ENCODE measurements at places on chromosomes 7 and 10.

DNA sequence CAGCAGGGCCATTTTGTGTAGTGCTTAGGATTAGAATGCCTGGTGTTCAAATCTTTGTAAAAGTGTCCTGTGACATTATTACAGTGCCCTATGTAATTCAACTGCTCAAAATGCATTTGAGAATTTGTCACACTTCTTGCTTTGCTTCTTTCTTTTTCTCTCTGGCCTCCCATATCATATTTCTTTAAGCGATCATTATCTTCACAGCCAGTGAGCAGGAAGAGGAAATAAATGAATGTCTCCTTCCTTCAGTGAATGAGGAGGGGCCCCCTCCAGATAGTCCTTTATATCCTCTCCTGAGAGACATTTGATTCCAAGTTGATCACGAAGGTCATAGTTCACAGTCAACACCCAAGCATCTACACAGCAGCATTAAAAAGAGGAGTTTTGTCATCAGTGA lies 425.1 kb upstream of the NPVF start:
- DNase-seq, result no peak

DNA sequence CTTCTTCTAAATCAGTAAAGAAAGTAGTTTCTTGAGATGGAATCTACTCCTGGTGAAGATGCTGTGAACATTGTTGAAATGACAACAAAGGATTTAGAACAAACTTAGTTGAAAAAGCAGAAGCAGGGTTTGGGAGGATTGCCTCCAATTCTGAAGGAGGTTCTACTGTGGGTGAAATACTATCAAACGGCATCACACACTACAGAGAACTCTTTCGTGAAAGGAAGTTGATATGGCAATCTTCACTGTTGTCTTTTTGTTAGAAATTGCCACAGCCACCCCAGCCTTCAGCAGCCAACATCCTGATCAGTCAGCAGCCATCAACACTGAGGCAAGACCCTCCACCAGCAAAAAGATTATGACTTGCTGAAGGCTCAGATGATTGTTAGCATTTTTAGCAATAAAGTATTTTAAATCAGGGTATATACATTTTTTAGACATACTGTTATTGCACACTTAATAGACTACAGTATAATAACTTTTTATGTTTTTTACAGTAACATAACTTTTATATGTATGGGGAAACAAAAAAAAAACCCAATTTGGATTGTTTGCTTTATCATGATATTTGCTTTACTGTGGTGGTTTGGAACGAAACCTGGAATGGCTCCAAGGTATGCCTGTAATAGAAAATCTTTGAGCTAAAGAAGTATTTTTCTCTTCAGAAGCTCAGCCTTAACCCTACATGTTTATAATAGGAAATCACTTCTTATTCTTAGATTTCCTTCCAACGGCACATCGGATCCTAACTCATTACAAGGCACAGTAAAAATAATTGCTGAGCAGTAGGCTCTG lies 257.3 kb downstream of the LRMDA start:
- peak; percentile 15 for DNase-seq

GRCh38 chr10:106832846-106833245 lies 331.7 kb downstream of the SORCS1 start:
- DNase-seq, result no peak

DNA sequence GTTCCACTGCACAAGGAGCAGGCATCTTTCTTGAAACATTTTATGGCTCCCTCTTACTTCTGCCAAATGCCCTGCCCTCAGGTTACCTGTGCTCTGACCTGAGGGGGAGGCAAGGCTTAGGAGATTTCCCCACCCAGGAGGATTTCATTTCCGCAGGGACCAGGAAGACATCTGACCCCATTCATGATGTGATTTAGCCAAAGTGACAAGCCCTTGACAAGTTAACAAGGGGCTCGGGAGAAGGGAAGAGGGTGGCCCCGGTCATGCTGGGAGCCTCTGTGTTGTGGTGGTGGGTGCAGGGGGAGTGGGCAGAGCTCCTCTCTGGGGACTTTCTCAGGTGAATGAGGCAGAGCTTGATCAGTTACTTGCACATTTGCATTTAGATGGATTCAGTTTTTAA lies 18.9 kb downstream of the GIMAP5 start:
- no peak for DNase-seq

GRCh38 chr10:3265088-3265487 lies 92.5 kb upstream of the PITRM1 start:
- no peak for DNase-seq

- DNase-seq, result no peak
Observed at GRCh38 chr7:30475580-30475979, 3.0 kb downstream of the NOD1 start.

DNA sequence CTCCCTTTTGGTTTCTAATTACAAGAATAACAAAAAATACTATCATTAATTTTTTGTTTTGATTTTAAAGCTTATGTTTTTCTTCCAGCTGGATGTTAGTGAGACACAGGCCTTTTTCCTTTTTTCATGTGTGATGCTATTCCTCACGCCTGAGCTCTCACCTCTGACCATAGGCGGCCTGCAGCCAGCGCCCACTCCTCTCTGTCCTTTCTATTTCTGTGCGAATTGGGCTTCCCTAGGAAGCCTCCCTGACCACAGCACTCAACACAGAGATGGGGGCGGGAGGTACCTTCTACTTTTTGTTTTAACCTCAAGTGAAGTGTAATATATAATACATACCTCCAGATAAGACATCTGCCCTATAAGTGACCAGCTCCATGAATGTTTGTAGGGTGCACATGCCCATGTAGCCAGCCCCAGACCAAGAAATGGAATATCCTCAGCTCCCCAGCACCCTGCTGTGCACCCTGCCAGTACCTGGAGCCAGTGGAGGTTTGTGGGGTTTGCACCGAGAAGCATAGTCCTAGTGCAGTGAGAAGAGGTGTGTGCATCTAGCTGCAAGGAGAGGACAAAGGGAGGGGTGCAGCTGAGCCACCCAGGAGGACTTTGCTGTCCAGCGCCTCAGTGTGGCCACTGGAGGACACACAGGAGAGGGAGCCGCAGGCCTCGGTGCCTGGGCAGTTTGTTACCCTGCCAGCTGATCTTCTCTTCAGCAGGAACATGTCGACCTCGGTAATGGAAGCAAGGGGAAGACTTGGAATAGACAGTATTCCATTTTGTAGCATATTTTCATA lies 38.5 kb downstream of the BNIP3 start:
- DNase-seq, result peak; percentile 67

- DNase-seq, result no peak
Observed at GRCh38 chr10:100696477-100696901, 48.9 kb upstream of the PAX2 start.

GRCh38 chr10:69353977-69354635 lies 62.6 kb downstream of the TACR2 start:
- no peak for DNase-seq

GRCh38 chr7:47284691-47285635 lies 296.9 kb downstream of the TNS3 start:
- no peak for DNase-seq

GRCh38 chr7:36658335-36659171 lies 65.7 kb downstream of the AOAH start:
- no peak for DNase-seq

DNA sequence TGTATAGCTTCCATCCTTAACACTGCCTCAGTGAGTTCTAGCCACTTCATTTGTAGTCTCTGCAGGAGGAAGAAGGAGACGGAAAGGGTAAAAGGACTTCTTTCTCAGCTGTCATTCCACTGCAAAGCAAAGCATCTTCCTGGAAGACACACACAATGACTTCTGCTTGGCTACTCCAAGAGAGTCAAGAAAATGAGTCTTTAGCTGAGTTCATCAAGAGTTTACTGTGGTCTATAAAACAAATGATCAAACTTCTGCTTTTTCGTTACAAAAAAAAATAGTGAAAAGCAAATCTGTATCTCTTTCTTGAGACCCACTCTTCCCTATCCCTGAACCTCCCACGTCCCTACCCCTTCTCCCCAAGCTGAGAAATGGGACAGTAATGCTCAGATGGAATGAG lies 205.0 kb upstream of the AHR start:
- DNase-seq, result no peak

GRCh38 chr7:137351941-137352340 lies 8.4 kb upstream of the PTN start:
- no peak for DNase-seq

DNA sequence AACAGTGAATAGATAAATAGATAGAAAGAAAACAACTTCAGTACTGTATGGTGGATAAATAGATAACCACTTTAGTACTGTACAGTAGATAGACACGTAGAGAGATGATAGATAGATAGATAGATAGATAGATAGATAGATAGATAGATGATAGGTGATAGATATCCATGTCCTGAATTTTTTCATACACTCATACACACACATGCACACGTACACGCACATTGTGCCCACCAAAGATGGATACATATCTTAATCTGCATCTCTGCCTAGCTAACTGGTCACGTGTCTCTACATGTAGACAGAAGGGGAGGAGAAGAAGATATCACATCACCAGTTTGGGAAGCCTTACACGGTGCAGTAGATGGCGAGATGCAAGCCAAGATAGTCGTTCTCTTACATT lies 99.2 kb downstream of the ARID5B start:
- DNase-seq, result no peak

DNA sequence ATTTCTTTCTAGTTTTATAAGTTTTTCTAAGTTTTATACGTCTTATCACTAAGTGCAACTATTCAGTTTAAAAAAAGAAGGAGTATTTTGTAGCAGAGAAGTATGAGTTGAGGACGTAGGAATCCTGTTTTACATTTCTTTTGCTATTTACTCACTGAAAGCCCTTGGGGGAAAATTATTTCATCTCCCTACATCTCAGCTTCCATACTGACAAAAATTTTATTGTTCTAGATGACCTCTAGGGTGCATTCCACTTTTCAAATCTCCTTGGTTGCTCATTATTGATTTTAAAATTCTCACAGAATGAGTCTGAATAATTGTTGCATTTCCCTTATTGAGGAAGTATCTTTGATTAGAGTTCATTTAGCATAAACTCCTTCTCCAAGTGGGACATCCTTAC lies 14.9 kb upstream of the PDK4 start:
- DNase-seq, result no peak

DNA sequence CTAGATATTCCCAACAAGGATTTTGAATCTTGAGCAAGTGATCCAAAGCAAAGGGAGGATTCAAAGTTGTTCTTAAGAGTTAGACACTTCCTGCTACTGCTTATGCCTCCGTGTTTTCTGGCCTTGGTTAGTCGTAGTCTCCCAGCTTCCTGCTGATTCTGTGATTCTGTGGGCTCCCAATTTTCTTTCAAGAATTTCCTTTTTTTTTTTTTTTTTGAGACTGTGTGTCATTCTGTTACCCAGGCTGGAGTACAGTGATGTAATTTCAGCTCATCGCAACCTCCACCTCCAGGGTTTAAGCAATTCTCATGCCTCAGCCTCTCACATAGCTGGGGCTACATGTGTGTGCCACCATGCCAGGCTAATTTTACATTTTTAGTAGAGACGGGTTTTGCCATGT lies 4.4 kb upstream of the ITGB8 start:
- DNase-seq, result no peak

DNA sequence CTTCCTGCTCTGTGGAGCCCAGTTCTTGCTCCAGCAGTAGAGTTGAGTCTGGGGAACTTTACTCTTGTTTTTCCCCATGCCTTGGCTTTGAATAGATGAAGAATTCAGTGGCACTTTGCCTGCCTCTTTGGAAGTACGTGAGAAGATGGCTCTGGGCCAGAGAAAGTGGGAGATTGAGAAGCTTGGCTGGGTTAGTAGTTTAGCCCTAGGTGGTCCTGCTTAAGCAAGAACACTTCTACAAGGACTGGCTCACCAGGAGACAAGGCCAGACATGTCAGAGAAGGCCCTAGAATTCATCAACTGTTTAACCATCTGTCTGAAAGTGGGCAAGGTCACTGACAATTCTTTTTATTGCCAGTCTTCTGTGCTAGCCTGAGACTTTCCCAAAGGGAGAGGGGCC lies 410.3 kb downstream of the TYW1 start:
- no peak for DNase-seq

DNA sequence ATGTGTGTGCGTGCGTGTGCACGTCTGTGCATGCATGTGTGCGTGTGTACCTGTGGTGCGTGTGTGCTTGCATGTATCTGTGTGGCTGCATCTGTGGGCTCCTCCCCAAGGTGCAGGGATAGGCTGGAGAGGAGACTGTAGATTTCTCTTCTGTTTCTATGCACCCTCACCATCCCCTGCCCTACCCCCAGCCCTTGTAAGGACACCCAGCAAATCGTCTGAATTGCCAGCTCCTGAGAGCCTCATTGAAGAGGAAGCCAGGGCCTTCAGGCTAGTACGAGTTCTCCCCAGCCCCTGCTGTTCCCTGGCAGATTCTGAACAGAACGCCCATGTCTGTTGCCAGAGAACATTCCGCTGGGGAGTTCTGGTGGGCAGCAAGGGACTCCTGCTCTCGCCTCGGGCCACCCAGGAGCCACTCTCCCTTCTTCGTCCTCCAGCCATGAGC lies 17.0 kb upstream of the TRIM8 start:
- no peak for DNase-seq

DNA sequence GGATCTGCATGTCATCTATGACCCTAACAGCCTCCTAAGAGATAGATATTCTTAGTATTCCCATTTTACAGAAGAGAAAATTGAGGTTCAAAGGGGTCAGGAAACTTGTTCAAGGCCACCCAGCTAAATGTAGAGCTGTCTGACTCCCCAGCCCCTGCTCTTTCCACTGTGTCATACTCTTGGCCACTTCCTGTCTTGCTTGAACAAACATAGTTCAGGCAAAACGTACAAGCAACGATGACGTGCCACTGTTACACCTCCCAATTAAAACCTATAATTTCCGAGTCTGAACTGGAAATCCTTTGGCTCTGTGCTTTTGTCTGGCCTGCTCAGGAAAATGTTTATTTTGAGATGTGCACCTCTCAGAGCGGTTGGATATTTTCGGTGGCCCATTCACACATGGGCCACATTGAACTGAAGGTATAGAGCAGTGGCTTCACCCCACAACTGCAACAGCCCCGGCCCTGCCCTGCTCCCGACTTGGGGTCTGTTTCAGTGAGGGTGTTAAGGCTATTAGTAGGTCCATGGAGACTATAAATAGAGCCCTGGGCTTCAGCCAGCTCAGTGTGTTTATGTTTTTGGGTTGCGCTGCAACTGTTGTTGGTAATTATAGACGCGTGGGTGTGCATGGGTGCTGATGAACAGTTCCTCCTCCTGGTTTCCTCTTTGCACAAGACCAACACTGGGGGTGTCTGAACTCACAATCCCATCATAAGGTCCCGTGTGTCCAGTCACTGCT lies 172.3 kb upstream of the ADO start:
- no peak for DNase-seq

DNA sequence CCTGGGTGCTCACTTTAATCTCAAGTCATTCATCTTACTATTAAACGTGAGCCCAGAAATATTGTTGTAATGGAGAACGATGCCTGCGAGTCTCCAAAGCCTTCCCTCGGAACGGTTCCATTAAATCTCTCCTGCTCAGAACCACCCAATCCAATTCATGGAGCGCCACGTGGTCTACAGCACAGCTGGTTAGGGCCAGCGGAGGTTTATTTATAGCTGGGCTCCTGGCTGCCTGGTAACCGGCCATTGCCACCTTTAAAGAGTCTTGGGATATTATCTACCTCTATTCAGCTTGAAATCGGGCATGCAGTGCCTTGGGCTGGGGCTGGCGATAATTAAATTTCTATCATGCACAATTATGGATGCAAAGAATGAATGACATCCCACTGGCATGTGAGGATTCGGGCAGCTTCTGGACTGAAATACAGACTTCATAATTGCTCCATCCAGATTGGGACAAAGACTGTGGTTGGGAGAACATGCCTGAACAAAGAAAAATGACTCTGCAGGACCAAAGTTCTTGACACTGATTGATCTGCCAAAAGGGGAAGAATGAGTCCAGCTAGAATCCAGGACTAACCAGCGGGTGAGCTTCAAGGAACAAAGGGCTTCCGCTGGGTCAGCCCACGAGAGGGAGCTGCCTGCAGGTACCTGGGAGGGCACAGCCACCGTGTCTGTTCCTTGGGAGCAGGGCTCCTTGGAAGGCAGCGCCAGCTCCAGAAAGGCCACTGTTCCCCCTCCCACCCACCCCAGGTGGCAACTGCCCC lies 7.3 kb downstream of the FAM20C start:
- DNase-seq, result no peak

Measured in hematopoietic multipotent progenitor cell treated with erythropoietin and hydrocortisone succinate and interleukin-3 and kit ligand, for 6 days (in vitro differentiated cells).